MCF 10A (cell line): ENCODE measurements at places on chromosomes 7 and 10.

GRCh38 chr10:7424315-7424714 is 13.5 kb upstream of the SFMBT2 start:
- no peak for DNase-seq

GRCh38 chr10:23412223-23412622 is 26.7 kb upstream of the OTUD1 start:
- DNase-seq = peak; percentile 17

- DNase-seq = no peak
Measured at GRCh38 chr10:89476150-89476549, 59.2 kb downstream of the SLC16A12 start.

DNA sequence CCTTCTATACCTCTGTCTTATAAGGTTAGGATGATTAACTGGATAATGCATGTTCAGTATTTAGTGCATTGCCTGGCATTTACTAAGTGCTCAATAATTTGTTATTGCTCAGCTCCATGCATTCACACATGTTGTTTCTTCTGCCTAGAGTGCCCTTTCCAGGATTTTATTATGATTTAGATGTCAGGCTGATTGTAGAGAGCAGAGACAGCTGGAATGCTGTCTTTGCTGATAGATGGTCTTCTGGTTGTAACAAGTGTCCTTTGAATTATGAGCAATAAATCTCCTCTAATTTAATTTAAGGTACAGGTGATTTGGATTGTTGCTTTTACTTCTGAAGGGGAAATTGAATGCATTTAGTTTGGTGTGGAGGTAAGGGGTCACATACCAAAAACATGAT is 548.0 kb downstream of the MAGI2 start:
- DNase-seq = no peak

DNA sequence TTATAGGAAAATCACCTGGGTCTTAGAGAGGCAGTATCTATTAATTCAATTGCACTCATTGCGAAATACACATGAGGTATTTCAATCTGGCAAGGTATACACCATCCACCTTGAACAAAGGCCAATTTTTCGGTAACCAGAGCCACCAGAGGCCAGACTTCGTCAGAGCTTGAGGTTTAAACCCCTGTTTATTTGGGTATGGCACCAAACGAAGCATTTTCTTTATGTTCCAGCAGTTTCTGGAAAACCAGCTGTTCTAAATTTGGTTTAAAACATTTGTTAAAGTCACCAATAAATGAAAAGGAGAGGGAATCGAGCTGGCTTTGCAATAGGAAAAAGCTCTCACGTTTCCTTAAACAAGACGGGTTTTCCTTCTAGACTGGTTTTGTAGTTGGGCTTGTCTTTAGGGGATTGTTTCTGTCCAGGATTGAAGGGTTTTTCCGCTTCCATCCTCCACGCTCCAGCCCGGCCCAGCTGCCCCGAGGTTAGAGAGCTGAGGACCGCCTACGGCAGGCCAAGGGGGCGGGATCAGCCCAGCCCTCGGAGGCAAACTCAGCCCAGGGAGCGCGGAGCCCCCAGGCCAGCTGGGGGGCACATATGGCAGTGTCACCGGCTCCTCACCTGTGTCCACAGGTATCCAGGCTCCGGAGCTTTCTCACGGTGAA is 539.4 kb upstream of the MGMT start:
- peak; percentile 88 for DNase-seq

GRCh38 chr10:48414778-48415177 is 108.3 kb downstream of the MAPK8 start:
- peak; percentile 39 for DNase-seq

- no peak for DNase-seq
Measured at GRCh38 chr7:42747044-42747443, 164.8 kb downstream of the C7orf25 start.

GRCh38 chr10:123966896-123967231 is 75.3 kb upstream of the CPXM2 start:
- DNase-seq = no peak

DNA sequence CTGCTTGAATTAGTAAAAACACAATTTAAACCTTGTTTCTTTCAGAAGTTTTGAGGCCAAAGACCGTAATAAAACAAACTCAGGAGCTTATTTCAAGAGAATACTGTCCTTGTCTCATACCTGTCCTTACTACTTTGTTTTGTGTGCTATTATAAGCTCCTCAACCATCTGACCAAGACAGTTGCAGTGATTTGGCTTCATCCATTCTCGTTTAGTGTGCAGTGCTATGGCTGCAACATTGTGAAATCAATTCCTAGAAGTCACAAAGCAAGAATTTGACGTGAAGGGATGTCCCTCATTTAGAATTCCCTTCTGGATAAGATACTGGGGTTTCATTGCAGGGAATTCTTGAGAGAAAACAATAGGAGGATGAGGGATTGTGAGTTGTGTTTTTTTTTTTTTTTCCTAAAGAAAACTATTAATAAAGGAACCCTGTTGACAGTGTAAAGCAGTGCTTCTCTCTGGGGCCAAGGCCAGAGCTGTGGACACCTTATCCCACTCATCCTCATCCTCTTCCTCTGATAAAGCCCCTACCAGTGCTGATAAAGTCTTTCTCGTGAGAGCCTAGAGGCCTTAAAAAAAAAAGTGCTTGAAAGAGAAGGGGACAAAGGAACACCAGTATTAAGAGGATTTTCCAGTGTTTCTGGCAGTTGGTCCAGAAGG is at the start of gene OIT3:
TSS of gene OIT3 (plus strand) at position 604 of the 663 bp plus-strand sequence. CDS start 60 bp downstream, outside the sequence.
- DNase-seq = no peak

DNA sequence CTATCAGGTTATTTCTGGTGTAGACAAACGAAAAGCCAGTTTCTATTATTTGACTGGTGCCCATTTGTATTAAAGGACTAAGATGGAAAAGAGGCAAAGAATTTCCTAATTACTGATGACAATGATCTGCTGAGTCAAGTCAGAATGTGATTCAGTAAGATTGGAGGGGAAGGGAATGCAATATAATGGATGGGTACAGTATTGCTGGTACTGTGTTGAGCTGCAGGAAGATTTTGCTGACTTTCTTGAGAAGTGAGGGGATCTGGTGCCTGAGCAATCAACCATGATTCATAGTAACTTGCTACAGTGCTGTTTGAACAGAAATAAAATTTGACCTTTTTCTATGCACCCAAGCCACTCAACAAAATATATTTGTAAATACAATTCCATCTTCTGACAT is 139.1 kb upstream of the RHEB start:
- no peak for DNase-seq

DNA sequence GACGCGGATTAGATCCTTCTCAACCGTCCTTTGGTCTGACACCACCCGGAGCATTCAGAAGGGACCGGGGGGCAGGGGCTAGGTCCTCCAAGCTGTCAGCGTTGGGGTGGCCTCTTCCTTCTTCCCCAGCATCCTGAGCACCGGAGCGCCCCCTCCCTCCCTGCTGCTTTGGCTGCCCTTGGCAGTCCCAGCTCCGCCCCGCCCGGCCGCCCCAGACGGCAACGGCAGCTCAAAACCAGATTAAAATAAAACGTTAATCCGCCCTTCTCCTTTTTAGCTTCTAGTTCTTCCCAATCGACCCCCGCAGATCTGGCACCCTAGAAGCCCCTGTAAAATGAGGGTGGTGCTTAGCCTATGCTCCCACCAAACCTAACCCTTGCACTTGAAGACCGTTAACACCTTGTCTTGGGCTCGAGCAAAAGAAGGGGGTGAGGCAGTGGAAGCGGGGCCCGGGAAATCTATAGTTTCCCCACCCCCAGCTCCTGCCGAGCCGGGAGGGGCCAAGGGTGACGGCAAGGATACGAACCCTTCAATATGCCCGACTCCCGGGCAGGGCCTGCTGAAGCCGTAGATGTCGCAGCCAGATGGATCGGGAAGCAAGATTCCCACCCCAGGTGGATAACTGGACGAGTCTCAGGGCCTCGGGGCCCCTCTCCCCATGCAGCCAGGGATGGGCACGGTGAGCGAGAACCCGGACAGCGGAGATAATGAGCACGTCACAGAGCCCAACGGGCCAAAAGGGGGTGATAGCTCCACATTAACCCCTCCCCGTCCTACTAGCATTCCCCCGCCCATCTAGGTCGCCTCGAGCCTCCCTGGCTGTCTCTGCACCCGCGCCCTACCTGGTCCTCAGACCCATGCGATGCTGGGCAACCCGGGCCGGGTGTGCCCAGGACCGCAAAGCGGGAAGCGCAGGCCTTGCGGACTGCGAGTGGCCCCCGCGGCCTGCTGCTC is 169.7 kb downstream of the NRF1 start:
- no peak for DNase-seq

DNA sequence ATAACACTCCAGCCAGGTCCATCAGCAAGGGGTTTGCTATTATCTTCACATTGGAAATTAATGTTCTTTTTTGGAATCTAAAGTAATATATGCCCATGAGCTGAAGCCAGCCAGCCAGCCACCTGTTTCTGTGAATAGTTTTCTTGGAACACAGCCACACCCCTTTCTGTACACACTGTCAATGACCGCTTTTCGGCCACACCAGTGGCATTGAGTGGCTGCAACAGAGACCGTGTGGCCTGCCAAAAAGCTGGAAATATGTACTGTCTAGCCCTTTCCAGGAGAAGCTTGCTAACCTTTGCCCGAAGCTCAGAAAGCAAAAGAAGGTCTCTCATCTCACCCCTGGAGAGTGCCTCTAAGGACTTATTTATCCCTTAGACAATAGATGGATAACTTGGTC is 98.5 kb upstream of the NPS start:
- no peak for DNase-seq

- DNase-seq = no peak
Measured at GRCh38 chr7:44956157-44956766, 22.6 kb downstream of the MYO1G start.

DNA sequence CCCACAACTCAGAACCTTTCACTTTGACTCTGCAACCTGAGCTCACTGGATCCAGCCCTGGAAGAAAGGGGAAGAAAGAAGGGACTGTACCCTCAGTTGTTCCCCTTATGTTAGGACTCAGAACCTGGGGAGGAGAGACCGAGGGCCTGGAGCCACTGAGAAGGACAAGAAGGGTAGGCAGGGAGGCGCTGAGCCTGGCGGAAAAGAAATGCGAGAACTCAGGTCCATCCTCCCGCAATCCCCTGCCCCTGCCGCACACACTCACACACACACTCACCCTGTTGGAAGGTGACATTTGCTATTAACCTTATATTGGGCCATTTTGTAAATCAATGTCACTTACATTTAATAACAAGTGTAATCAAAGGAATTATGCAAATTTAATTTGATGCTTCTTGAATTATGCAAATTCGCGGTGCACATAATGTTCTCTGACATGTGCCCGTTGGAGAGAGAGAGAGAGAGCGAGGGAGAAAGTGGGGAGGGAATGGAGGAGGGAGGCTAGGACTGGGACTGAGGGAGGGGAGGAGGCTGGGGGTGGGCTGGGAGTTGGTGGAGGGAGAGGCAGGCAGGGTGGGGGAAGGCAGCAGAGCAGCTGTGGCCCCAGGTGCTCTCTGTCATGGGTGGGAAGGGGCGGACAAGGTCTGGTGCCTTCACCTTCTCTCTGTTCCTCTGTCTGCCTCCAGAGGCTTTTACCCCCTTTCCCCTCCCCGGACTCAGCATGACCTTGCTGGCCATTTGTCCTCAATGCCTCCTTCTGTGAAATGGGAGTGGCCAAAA is 99.6 kb upstream of the PAX2 start:
- DNase-seq = no peak

DNA sequence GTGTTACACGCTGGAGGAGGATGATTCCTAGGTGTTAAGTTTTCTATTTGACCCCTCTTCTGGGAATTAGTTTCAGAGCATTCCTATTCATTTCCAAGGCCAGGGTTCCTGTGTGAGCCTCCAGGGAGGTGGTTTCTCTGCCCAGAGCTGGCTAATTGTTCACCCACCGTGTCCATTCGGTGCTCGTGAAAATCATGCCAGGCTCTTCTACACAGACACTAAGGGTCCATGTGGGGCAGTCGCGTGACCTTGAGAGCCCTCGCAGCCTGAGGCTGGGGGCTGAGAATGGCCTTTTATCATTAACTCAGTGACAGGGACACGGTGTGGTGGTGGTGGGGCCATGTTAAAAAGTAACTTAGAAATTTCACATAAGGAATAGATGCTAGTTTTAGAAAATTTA is 83.7 kb downstream of the EMX2 start:
- DNase-seq = no peak

DNA sequence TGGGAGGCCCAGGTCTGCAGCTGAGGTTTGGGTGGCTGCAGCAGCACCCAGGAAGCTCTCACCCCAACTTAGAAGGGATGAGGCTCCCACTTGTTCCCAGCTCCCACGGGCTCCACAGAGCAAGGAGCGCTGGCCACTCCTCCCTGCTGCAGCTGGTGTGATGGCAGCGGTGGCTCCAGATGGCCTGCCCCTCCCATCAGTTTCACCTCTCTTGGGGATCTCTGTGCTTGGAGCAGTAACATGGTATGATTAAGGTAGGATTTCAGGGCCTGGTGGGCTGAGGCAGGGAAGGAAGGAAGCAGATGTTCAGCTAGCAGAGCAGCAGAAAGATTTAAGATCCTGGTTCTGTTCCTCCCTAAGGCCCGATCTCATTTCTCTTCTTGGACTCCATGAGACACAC is 66.8 kb upstream of the KIF5B start:
- DNase-seq = no peak

DNA sequence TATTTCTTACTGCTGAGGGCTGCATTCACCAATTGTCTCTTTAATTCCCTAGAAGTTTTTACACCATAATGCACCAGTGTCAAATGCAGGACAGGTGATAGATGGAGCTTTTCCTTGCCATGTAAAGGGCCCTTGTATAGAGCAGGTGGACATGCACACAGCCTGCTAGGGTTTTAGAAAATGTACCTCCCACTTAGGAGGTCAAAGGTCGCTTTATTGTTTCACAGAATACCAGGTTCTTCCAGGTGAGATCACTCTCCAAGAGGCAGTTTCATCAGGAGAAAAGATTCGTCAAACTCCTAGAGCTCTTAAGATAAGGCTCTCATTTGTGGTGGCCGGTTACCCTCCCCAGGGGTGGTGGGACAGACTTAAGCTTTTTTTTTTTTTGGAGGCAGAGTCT is 215.8 kb downstream of the PHTF2 start:
- DNase-seq = no peak

- peak; percentile 22 for DNase-seq
Measured at GRCh38 chr7:116560021-116560970, 35.5 kb downstream of the CAV1 start.

GRCh38 chr10:98223874-98224273 is 44.1 kb downstream of the LOXL4 start:
- no peak for DNase-seq

DNA sequence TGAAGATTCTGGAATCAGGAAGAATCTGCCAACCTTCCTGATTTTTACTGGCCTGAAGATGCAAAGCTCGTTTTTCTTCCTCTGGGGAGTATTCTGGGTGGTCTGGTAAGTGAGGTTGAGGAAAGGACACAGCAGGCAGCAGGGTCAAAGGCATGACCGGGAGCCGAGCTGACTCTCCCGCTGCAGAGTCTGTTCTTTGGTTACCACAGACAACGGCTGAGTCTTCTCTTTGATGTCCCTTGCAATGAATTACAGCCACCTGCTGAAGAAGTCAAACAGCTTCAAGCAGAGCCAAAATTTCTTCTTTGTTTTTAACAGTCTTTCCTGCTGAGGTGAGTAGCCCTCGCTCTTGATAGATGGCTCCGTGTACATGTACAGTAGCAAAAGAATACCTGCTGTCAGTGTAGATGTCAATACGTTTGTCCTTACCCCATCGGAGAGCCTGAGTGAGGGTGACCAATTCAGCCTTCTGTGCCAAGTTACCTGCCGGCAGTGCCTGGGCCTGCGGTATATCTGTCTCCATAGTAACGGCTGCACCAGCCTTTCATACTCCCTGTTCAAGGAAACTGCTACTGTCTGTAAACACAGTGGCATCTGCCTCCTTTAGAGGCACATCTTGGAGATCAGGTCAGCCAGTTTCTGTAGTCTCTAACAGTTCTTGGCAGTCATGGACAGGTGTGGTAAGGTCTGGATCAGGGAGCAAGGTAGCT is 76.4 kb downstream of the PRR15 start:
- no peak for DNase-seq
